ENCODE measurements at places on chromosomes 2 and 18.

DNA sequence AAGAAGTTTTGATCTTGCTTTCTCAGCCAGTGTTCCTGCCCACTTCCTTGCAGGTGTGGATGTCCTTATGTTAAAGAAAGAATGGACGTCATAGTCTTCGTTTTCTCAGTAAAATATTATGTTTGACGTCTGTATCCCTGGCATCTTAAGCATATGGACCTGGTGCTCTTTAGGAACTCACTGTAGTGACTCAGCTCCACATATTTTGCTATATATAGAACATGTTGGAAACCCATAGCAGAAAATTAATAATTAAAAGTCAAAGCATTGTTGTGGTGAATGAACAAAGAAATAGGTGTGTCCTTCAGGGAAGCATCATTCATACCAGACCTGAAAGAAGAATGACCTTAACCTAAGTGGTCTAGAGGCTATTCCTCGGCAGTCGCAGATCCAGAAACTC is 196.1 kb downstream of the MCFD2 start:
- no peak for DNase-seq

DNA sequence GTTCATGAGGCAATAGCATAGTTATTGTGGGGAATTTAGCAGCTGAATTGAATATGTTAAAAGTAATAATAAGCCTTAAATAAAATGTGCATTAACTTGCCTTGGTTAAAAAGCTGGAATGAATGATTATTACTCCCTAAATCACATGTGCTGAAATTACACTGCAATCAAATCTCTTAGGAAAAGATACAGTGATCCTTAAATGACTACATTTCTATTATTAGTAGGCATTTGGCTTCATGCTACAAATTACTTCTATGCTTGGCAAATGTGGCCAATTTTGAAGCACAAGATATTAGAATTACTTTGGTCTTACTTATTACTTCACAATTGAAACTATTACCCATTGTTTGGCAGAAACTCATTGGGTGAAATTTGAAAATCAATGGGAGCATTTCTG is 5.4 kb downstream of the RND3 start:
- DNase-seq, result no peak

- no peak for DNase-seq
Observed at GRCh38 chr2:143070704-143071103, 58.5 kb upstream of the ARHGAP15 start.

GRCh38 chr2:97869722-97870346 is 125.9 kb downstream of the TMEM131 start:
- no peak for DNase-seq

- no peak for DNase-seq
Observed at GRCh38 chr2:19538411-19538963, 180.1 kb upstream of the OSR1 start.

DNA sequence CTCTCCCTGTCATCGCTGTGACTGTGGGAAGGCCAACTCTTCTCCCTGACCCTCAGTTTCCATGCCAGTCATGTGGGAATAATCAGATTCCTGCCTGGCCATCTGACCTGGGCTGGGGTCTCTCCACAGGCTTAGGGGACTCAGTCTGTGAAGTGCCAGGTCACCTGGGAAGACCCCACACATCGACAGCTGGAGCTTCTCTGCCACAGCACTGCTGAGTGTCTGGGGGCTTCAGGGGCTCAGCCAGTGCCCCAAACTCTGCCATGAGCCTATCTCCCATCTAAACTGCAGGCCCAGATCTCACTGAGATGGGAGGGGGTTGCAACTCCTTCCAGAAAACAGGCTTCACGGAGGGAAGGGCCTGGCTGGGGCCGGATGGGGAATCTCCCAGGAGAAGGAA is 42.0 kb upstream of the OTOS start:
- DNase-seq, result no peak

DNA sequence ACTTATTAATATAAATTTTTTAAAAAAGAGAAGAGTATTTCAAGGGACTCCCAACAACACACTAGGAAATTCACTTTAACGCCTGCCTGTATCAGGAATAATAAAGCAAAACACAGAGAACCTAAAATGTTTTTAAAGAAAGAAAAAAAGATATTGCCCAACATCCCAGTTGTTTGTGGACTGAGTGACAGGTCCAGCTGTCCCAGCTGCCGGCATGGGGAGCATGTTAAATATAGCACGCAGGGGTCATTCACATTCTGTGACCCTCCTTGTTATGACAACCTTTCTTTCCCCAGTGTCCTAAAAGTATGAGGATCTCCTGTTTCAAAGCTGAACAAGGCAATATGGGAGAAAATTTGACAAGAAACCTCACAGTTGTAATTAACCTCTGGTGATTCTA is 4.4 kb downstream of the KLHL41 start:
- DNase-seq, result no peak

- DNase-seq, result no peak
Observed at GRCh38 chr2:10909050-10909995, 2.4 kb upstream of the KCNF1 start.

GRCh38 chr2:219221957-219222518 is 3.3 kb upstream of the ABCB6 start:
- no peak for DNase-seq

GRCh38 chr18:46448347-46448746 is 208.7 kb downstream of the LOXHD1 start:
- no peak for DNase-seq

GRCh38 chr2:148599109-148599991 is 45.2 kb upstream of the EPC2 start:
- no peak for DNase-seq

GRCh38 chr2:185202945-185203528 is 535.6 kb upstream of the FSIP2 start:
- DNase-seq, result no peak

DNA sequence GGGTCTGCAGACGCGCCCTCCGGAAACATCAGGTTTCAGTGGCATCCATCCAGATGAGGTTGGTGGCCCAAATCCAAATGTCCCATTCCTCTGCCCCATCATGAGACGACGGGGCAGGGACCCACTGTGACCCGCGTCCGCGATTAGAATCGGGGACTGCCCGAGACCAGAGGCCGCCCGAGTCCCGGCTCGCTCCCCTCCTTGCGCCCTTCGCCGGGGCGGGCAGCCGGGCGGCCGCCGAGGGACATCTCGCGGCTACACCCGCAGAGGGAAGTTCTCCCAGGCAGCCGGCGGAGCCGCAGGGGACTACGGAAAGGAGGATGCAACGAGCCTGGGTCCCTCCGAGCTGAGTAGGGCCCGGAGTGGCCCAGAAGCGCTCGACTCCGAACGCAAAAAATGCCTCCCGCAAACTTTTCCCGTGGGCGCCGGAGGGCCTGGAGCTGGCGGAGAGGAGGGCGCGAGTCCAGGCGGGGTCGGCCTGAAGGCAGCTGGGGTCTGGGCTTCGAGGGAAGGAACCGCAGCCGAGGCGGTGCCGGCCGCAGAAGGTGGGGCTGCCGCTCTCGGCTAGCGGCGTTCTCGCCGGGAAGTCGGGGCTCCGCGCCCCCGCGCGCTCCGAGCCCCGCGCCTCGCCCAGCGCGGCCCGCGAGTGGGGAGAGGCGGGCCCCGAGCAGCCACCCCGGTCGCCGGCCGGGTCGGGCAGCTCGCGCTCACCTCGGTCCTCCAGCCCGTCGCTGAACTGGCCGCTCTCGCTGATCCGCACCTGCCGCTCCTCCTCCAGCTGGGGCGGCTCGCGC is 580 bp downstream of the TMEM163 start:
- DNase-seq, result no peak

DNA sequence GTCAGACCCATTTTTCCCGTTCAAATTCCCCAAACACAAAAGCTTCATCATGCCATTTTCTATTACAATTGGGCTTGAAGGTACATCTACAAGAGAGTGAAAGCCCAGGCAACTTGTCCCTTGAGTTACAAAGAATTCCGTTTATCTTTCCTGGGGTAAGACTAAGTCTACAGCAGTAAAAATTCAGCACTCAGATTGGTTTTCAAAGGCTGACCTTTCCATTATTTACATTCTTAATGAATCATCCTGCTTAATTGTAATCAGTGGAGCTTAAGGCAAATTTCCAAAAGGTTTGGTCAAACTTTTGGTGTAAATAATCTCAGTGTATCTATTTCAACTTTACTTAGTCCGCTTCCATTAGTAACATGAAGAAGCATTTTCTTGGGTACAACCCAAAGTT is 33.4 kb upstream of the ST3GAL5 start:
- no peak for DNase-seq

GRCh38 chr2:111653103-111653624 is 230.8 kb downstream of the ANAPC1 start:
- no peak for DNase-seq

GRCh38 chr2:222722327-222722946 is 51.0 kb downstream of the MOGAT1 start:
- DNase-seq, result no peak

DNA sequence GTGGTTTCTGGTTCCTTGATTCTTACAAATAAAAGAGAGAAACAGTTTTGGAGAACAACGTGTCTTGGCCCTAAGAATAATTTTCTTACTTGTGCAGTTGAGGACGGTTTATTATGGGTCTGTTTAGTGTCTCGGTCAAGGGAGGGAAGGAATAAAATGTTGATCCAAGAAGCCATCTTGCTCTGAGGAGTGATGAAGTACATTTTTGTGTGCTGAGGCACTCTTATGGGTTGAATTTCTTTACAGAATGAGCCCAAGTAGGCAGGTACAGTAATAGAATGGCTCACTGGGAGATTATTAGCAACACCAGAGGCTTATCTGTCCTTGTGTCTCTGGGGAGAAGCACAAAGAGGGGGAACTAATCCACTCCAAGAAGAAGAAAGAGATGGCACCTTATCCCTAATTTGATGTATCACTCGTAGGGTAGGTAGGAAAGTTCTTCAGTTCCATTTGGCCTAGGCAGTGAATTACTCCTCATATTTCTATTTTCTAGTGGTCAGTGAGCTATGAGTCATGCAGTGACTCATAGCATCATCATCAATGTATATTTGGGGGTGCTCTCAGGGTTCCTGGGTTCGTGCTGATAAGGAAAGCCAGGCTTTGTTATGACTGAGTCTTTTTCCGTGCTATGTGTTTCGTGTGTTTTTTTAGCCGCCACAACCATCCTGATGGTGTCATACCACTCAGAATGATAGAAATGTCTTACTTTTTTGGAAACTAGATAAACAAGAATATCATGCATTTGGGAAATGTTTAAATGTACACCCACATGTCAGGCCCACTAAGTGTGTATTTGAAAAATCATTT is 250.1 kb upstream of the CTAGE1 start:
- DNase-seq, result no peak

DNA sequence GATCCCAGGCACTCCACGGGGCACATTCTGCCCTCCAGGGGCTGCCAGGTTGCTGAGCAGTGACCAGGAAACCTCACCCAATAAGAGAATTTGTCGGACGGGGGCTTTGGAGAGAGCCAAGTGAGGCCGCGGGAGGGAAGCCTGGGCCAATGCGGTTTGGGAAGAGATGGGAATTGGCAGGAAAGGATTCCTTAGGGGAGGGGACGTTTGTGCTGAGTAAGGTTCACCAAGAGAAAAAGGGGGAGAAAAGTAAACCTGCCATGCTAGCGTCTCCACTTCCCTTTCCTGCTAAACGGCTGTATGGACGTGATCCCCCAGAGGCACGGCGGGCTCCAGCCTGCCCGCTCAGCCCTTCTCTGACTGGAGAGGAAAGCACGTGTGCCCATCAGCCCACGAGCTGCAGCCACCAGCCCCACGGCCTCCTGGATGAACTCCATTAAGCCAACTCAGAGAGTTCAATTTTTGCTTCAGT is 194.4 kb upstream of the ID2 start:
- no peak for DNase-seq

- DNase-seq, result no peak
Observed at GRCh38 chr2:221969087-221969829, 329.5 kb downstream of the PAX3 start.

DNA sequence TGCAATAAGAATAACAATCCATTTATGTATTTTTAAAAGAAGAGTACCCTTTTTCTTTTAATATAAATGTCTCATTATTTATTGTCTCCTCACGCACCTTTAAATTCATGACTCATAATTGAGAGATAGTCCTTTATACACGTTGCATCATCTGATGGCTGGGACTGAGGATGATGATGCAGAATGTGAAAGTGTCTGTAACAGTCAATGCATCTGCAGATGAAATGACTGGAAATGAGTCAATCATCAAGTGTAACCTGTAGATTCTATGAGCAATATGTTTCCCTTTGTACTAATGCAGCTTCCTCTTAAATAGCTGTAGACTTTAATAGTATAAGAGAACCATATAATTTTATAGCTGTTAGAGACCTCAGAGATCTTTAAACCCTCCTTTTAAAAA is 26.1 kb upstream of the SYT4 start:
- no peak for DNase-seq

DNA sequence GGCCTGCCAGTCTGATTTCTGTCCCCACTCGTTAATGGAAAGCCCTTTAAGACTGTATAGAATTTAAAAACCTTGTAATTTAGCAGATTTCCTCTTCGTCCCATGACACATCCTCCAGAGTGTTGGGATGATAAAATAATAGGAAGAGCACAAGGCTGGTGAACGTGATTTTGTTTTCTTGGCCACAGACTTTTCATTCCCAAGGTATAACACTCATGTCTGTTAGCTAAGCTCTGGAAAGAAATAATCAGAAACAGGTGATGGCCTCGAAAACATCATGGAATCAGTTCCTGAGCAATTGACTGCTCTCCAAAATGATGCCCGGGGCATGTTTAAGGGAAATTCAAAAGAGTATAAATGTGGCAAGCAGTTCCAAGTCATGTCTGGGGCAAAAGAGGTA is 337.8 kb upstream of the TCF4 start:
- no peak for DNase-seq

GRCh38 chr2:74884118-74884762 is 50.3 kb downstream of the HK2 start:
- DNase-seq, result no peak

- DNase-seq, result no peak
Observed at GRCh38 chr2:174395969-174396630, 570 bp downstream of the SCRN3 start.

DNA sequence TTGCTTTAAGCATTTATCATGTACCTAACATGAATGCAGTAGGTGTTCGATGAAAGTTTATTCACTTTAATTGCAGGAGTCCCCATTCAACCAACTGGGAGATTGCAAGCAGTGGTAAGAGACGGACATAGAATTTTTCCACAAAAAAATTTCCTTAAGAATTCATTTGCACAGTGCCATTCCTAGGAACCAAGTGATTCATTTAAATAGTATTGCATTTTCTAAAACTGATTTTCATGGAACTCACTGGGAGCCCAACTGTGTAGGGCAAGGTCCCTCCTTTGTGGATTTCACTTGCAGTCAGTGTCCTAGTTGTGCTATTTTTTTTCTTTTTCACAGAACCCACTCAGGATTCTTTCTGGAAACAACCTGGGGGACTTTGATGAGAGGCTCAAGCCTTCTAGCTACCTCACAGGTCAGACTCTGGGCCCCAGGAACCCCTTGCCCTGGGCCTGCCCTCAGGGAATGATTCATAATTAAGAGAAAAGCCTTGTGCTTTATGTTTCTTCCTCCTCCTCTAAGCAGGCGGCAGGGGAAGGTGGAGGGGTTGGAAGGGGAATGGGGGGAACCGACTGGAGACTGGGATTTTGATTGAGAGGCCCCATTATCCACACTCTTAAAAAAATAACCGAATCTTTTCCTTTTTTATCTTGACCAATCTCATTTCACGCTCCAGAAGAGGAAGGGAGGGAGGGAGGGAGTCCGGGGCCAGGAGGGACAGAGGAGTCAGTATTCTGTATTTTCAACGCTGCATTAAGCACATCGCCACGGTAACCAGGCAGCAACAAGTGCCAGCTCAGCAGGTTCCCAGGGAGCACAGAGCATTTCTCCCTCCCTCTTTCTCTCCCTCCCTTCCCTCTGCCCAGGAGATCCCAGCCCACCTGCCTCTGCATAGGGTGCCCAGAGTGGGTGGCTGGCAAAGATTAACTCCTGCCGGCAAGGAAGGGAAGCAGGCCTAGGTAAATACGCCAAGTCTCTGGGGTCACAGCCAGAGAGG is 51.8 kb downstream of the PSD4 start:
- no peak for DNase-seq

- DNase-seq, result no peak
Observed at GRCh38 chr2:26355038-26355995, 8.7 kb upstream of the ADGRF3 start.
